Stimulated activated CD4-positive, alpha-beta T cell treated with anti-CD3 and anti-CD28 coated beads, TNF-alpha, amount 100 ng/mL, for 48 hours (primary cell): ENCODE measurements at places on chromosomes 3 and 15.

- no peak for DNase-seq
Observed at GRCh38 chr3:99659951-99660350, 21.6 kb downstream of the COL8A1 start.

GRCh38 chr3:177778633-177779032 lies 581.4 kb upstream of the TBL1XR1 start:
- DNase-seq = no peak

GRCh38 chr15:44738340-44738984 lies 2.1 kb downstream of the TRIM69 start:
- DNase-seq = no peak

- no peak for DNase-seq
Observed at GRCh38 chr15:80531388-80531787, 127.2 kb downstream of the ARNT2 start.

DNA sequence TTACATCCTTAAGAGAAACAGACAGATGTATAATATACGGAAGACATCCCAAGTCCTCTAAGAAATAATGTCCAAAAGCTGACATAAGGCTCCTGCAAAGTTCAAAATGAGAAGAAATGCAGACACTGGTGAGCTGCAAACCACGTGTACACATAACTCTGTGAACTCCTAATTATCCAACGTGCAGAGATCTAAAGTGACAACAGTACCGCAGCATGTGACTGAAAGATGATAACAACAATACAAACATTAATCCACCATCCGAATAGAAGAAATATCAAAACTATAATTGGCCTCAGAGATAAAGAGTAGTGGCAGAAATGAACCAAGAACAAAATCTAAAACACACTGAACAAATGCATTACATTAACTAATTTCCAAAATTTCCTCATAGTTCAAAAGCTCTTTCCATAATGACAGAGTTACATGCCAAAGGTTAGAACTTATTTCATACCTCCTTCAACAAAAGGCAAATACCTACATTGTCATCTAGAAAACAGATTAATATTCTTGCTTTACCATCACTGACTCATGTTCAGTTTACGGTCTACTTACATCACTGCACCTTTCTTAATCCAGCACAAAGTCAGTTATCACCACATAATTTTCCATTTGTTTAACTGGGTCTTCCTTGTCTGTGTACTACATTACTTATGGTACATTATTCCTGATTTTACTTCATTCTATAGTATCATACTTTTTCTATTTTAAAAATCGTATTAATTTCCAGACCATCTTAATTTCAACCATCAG lies 2.2 kb downstream of the PDCD10 start:
- no peak for DNase-seq

GRCh38 chr3:48418651-48419050 lies 11.2 kb downstream of the PLXNB1 start:
- DNase-seq = no peak

- no peak for DNase-seq
Observed at GRCh38 chr3:115494826-115495225, 128.5 kb upstream of the GAP43 start.

GRCh38 chr3:141114179-141114745 lies 63.1 kb downstream of the SPSB4 start:
- no peak for DNase-seq

DNA sequence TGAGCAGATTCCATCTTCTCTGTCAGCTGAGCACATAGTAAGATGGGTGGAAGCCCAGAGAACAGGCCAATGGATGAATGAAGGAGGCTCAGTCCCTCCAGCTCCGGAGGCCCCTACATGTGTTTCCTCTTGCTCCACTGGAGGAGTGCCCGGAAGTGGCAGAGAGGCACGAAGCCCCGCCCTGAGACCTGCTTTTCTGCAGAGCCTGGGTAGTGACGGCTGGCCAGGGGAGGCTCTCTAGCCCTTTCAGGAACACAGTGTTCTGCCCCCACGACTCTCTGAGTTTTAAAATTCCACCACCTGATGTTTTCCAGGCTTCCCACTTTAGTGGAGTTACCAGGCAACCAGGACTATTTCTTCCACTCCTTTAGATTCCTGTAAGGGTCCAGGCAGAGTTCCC lies 149.4 kb upstream of the SLC6A11 start:
- DNase-seq = no peak

DNA sequence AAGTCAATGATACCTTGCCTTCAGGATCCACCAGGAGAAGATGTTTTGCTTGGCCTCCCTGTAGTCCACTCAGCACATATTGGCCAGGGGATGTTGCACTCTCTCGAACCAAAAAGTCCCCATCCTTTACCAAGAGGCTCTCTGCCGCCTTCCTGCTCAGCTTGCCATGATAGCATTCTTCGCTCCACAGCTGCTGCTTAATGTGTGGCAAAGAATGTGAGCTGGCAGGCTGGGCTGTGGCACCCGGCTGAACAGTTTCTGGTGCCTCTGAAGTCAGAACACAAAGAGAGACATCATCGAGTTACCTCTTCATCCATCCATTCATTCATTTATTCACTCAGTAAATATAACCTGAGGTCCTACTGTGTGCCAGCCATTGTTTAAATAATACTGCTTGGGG lies 23.9 kb upstream of the CEP152 start:
- DNase-seq = no peak

DNA sequence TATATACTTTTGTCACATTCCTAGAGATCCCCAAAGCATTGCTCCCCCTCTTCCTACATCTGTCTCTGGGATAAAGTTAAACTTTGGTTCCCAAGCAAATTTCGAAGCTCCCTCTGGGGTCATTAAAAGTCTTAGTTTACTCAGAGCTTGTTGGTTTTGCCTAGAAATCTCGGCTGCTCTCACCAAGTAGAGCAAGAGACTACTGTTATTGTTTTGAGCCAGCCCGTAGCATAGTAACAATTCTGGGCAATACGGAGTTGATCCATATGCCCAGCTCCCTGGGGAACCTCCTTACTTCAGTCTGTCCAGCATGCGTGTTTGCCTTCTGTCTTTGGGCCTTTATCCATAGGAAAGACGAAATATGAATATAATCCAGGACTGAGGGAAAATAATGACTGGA lies 10.0 kb upstream of the P3H2 start:
- no peak for DNase-seq

- DNase-seq = no peak
Observed at GRCh38 chr3:66037986-66038369, 740 bp downstream of the MAGI1 start.

GRCh38 chr15:71290002-71290401 lies 174.7 kb downstream of the THSD4 start:
- DNase-seq = no peak

DNA sequence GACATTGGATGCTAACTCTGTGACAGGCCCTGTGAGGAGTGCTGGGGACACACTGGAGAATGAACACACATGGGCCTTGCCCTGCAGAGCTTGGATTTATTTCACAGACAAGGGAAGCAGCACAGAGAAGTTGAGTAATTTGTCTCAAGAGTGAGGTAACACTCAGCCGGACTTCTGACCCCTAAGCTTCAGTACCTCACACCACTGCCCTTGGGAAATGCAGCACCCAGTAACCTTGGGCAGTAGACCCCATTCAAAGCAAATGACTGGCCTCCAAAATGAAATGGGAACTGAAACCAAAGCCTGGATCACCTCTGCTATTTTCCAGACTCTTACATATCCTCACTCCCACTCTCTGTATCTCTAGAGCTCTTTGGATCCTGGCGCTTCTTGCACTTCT lies 37.3 kb downstream of the RFT1 start:
- no peak for DNase-seq

GRCh38 chr3:150495563-150496168 lies 50.6 kb downstream of the SERP1 start:
- DNase-seq = no peak

DNA sequence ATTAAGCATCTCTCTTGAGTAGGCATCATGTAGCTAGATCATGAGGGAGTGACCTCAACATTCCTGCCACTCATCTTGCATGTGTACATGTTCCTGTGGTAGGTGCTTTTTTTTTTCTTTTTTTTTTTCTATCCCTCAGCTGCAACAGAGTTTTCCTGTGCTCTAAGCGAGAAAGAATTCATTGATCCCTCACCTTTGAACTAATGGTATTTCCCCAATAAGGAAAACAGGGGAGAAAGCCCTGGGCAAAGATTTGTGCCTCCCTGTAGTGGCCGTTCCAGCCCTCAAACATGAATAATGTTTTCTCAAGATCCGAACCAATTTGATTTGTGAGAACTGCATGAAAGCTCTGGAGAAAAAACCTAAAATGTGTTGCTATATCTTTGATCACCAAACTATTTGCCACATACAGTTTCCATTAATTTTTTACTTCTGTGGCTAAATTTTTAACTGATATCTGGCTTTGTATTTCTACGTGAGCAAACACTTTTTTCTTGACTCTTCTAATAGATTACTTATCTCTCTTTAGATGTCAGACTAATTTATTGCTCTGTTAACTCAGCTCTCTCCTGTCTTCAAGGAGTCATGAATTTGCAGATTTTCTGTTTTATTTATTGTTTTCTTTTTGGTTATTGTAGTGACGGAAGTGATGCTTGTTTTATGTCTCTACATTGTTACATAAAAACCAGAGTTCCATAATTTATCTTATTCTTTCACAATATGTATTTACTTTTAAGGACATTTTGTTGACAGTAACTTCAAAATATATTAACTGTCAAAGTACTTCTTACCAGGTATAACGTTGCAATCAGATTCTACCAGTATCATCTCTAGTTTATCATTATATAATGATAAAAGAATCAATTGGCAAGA lies 1396.5 kb downstream of the OTOL1 start:
- no peak for DNase-seq

DNA sequence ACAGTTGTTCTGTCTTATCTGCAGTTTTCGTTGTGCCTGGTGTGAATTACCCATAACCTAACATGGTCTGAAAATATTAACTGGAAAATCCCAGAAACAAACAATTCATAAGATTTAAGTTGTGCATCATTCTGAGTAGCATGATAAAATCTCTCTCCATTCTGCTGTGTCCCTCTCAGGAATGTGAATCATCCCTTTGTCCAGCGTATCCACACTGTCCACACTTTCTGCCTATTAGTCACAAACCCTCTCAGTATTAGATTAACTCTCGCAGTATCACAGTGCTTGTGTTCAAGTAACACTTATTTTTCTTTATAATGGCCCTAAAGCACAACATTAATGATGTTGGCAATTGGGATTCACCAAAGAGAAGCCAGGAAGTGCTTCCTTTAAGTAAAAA lies 203.2 kb downstream of the CGGBP1 start:
- DNase-seq = no peak

DNA sequence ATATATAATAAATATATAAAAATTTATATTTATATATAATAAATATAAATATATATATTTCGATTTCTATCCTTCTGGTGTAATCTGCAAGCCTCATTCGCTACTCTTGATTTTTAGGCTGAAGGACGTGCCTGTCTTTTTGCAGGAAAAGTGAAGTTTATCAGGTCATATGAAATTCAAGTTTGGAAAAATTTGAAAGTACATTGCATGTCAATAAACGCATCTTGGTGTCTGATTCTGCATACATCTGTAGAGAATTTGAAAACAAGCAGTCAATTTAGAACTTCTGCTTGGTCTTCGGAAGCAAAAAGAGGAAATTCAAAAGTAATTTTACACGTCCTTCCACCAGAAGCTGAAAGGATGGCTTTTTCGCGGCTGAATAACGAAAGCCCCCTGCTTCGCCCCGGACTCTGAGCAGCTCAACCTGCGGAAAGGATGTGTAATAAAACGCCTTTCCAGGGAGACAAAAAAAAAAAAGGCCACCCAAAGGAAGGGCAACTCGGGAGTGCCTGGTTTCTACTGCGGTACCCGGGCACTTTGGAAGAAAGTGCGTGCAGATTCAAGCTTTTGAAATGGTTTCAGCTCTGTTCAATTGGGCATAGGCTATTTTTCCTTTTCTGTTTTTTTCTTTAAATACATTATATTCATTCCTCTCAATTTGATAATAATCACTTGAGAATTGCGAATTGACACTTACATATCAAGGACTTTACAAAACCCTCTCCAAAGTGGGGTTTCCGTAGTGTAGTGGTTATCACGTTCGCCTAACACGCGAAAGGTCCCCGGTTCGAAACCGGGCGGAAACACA lies 1.5 kb upstream of the MYNN start:
- no peak for DNase-seq

DNA sequence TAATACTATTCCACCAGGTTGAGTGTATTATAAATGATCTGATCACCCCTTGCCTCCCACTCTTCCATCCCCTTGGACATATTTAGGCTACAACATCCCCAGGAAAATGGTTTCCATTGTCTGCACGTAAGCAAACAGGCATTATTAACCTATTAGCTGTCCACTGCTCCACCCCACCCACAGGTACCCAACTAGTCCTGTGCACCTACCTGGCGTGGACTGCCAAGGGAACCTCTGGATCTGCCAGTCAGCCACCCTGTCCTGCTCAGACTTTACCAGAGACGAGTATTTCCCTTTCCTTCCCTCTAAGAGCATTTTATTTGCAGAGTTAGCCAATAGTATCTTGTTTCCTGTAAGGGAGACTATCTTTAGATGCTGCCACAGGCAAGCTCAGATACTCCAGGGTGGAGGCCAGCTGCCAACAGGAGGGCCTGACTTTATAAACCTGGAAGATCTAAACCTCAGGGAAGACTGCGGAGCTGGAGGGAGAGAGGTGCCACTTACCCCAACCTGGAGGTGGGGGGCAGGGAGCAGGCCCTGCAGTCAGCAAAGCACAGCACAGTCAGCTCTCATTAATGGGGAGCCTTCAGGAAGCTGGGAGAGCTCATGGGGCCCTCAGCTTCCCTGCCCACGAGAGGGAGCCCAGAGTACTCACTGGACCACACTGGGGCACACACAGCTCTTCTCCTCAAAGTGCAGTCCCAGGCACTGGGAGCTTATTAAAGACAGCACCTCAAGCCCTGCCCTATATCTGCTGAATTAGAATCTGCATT lies at the start of gene CX3CR1:
Gene CX3CR1, minus strand, starts transcription at position 292 of the 773 bp plus-strand sequence. CDS start 13,527 bp downstream, outside the sequence.
- no peak for DNase-seq

DNA sequence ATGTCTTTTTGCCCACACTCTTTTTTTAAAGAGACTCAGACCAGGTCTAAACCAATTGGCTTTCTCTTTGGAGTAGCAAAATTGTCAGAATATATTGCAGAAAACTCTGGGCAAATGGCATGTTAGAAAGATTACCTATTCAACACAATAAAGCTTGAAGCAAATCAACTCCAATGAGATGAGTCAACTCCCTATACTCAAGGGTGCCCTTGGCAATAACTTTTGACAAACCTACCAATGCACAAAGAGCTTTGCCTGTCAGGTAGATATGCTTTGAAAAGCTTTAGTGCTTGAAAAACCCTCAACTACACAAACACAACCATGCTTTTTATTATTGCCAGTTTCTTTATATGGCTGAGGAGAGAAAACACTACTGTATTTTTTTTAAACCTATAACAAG lies 137.7 kb upstream of the GRM7 start:
- no peak for DNase-seq

DNA sequence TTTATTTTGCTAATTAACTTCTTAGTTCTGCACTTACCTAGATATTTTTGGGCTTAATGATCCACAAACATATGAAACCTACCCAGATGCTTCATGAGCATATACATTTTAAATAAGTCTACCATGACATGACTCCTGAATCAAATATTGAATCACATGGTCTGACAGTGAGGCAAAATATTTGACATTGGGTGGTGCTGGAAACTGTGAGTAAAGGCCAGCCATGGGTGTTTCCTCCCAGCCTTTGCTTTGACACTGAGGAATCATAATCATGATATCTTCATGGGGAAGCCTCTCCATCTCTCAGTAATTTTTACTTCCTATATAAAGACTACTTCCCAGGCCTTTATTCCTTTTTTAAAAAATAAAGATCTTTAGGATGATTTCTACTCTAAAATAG lies 22.8 kb upstream of the SSR3 start:
- no peak for DNase-seq
